ENCODE measurements at places on chromosomes 7 and 10.

DNA sequence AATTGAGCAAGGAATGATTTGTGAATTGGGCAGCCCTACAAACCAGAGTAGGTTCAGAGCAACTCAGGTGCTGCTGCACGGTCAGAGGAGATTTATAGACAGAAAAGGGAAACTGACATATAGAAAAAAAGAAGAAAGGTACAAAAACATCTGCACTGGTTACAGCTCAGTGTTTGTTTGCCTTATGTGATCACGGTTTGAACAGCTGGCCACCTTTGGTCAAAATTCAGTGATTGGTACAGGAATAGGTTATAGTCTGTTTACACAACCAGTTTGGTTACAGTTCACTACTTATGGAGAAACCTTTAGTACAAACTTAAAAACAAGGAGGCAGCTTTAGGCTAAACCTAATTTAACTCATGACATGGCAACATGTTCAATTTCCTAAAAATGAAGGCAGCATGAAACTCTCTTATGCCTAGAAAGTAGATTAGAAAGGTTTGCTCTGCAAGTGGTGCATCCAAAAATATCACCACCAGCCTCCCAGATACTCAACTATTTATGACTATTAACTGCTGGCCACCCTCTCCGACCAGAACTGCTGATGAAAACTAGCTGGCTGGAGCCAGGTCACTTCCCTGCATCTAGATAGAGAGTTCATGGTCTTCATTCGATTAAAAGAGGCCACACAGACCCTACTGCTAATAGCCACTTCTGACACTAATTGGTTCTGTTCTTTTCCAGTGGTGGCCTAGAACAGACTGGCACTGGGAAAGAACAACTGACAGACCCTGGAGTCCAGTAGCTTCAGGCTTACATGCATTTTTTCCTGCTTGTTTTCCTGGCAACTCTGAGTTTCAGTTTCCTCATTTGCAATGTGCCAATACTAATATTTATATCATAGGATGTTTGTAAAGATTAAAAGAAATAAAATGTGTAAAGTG lies 548.0 kb downstream of the CCSER2 start:
- DNase-seq, result no peak

DNA sequence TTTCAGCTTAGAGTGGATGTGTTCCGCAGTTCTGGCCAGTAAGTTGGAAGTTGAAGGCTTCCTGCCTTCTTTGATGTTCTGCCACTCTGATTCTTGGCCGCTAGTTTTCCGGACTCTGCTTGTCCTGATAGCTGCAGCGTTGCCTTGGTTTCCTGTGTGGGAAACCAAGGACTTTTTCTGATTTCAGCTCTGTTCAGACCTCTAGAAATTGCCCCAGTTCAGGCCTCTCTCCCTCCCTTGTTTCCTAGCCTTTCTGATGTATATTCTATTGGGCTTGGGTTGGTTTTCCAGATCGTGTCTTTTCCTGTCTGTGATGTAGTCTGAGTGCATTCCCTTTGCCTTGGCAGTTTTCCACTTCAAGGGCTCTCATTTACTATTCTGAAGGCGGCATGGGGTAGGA lies 318.7 kb downstream of the BBS9 start:
- no peak for DNase-seq

DNA sequence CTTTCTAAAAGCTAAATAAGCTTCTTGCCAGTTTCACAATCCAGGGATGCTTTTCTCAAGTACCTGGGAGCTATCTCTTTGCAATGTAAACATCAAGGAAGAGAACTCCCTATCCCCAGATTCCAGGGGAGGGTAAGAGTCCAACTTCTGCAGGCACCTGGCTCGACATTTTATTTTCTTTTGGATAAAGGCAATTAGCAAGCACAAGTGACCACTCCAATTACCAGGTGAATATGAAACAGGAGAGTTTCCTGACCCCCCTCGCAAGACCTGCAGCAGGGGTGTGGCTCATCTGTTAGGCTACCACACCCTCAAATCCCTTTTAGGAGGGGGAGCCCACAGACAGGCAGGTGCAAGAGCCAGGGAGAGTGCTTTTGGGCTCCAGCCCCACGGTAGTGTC lies 28.6 kb upstream of the LANCL2 start:
- DNase-seq, result no peak

- DNase-seq, result no peak
Observed at GRCh38 chr10:109317746-109318366, 605.5 kb downstream of the XPNPEP1 start.

GRCh38 chr7:33770576-33770975 lies 134.8 kb upstream of the BMPER start:
- DNase-seq, result no peak

DNA sequence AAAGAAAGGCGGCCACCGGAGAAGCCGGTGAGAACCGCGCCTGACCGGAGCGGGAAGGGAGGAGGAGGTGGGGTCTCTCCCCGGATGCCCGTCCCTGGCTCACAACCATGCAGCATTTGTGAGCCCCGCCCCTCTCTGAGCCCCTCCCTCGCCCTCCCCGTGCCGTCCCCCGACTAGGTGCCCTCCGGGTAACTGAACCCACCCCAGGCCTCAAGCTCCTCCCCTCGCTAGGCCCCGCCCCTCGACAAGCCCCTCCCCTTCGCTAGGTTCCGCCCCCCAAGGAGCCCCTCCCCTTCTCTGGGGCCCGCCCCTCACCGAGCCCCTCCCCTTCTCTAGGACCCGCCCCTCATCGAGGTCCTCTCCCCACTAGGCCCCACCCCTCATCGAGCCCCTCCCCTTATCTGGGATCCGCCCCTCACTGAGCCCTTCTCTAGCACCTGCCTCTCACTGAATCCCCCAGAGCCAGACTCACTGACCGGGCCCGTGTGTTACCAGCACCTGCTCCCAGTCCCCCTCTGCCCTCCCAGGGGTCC lies 42.2 kb upstream of the HSPB1 start:
- DNase-seq, result no peak

- DNase-seq, result no peak
Observed at GRCh38 chr7:93301736-93302135, 69.6 kb downstream of the VPS50 start.

- no peak for DNase-seq
Observed at GRCh38 chr10:4279655-4280054, 494.6 kb upstream of the KLF6 start.

DNA sequence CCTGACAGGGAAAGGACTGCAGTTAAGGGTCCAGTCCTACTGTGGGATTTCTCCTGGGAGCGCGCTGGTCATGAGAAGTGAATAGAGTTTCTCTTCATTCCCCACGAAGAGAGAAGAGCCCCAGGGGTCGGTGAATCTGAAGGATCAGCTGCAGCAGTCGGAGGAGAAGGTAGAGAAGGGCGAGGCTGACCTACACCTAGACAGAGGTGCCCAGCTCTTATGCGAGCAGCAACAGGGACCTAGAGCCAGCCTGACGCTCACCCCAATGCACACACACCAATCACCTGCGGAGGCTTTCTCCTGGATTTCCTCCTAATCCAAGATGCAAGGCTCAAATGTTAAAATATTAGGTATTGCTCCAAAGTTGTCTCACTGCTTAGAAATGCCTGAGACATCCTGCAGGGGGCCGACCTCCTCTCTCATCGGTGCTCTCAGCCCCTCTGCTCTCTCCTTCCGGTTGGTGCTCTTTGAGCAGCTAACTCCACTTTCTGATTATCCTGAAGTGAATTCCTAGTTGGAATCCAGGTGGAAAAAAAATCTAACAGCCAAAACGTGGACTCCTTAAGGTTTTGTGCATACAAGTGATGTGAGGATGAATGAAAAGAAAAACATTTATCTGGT lies 176.4 kb downstream of the AHR start:
- DNase-seq, result no peak

DNA sequence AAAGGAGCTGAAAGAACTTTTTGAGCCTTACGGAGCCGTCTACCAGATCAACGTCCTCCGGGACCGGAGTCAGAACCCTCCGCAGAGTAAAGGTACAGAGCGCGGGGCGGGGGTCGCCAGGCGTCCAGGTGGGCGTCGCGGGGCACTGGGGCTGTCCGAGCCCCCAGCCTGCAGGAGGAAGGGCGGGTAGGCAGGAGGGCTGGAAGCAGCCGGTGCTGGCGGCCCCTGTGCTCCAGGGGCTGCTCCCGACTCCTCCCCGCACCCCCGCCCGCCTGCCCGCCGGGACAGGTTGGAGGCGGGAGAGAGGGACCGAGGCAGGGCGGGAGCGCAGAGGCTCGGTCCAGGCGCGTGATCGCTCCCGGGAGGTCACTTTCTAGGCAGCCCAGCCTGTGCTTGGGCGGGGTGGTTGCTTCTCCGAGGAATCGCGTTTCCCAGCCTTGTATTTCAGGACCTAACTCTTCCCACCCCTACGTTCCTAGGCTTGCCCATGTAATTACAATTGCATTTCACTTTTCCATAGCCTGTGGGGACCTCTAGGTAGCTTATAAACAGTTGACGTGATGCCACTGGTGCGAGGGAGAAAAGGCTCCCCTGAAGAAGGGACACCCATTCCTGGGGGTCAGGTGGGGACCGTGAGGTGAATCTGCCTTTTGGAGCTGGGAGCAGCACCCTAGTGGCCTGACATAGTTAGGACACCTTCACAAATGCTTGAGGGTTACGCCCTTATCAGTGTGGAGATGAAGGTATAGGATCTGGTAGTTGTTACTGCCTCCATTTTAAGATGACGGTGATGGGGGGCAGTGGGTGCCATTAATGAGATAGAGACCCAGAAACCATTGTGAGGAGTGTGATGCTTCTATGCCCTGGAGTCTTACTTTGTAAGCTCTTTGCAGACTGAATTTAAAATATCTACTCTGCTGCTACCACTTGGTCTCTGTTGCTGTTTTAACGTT lies 148.2 kb downstream of the CELF2 start:
- no peak for DNase-seq

DNA sequence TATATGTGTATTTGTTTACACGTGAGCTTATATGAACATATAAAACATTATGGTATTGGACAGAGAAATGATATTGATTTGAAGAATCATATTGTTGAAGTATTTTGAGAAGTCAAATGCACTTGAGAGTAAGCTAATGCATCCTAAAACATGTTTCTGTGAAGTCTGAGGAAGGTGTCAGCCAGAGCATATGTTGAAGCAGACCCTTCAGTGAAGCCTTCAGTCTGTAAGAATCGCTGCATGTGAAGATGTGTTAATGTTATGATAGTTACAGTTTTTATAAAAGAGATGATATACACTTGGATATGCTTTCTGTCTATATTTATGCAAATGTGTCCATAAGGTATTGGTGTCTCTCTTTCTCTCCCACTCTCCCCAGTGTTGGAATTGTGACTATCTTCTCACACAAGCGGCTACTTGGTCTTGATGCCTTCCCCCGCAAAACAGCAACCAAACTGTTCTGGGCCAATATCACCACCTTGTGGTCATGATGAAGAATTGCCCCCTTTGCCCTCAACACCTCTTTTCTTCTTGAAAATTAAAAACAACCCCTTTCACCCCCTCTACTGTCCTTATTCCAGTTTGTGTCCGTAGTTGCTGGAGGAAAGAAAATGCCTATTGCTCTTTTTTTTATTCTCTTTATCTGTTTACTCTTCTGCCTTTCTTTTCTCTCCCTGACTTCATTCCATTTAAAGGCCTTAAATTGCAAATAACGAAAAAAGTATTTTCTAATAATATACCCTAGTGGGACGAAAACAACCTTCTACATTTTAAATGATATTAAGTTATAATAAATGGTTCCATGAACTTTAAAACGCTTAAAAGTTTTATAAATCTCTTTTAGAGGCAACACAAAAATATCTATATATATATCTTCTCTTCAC lies 64.9 kb downstream of the IKZF1 start:
- DNase-seq, result no peak

DNA sequence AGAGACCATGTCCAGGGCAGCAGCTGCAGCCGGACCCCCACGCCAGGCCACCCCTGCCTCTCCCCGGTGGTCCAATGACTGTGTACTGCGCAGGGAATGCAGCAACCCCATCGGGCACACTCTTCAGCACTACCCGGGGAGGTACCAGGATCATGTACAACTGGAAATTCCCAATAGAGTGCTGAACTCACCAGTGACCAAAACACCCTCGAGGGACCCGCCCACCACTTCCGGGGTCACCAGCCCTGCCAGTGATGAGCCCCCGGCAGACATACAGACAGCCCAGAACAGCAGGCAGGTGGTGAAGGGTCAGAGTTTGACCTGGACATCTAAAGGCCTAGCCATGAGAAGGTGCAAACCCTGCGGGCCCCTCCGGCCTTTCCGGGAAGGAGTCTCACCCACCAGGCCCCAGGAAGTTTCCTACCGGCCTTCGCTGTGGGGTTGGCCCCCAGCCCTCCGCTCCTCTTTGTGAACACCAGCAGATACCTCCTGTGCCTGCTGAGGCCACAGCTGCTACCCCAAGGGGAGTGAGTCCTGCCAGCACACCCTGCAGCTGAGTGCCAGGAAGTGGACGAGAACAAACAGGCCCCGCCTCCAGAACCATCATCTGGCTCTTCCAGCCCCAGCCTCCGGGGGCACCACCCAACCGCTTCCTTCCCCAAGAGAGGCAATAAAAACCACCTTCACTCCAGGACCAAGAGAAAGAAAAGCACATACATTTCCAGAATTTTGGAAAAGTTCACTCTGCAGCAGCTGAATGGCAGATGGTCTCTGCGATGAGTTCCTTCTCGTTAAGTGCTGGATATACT lies 5.0 kb upstream of the ANKRD61 start:
- DNase-seq, result no peak

DNA sequence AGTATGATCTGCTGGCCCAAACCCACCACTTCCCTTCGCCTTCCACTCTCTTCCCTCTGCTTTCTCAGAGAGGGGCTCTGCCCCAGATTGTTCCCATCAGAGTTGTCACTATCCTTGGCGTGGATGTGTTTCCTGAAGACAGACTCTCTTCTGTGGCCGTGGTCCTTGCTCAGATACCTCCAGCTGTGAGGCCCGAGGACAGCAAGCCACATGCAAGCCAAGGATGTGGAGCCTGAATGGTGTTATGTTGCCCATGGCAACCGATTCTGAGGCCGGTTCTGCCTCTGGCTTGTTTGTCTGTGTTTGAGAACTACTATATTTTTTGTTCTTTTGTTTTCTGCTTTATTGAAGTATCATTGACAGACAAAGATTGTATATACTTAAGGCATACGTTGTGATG lies 247.4 kb upstream of the PODXL start:
- no peak for DNase-seq

- DNase-seq, result no peak
Observed at GRCh38 chr7:115864082-115864481, 166.5 kb downstream of the TFEC start.

DNA sequence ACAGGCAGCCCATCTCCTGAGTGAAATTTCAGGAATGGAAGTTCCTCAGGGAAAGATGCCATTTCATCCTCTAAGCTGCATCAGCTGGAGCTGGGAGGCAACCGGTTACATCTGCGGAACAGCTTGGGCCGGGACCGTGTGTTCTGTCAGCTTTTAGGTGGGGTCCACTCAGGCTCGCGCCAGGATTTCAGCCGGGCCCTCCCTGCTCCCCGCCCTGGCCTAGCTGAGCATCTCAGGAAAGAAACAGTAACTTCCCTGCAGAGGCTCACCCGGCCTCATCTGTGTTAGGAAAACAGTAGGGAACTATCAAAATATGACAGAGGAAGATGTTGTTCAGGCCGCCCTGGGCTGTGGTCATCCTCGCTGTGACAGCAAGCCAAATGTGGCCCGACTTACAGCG lies 110.4 kb downstream of the TRIL start:
- DNase-seq, result peak; percentile 20

DNA sequence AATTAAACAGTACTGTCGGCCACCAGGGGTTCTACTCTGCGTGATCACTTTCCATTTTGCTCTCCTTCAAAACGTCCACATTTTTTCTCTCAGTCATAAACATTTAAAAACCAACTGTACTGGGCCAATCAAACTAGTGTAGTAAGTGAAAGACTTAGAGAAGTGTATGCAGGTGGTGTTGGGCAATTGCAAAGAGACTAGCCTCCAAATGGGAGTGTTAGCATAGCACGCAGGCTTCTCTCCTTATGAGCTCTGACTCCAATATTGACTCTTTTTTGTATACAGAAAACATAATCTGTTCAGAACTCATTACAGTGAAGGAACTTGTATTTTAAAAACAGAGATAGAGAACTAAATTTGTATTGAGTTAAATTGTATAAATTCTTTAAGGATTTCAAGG lies 150.6 kb downstream of the SDK1 start:
- no peak for DNase-seq

Measured in forelimb muscle (tissue), 1 donor.